ENCODE measurements at places on chromosomes 1 and 21.

GRCh38 chr1:68675336-68675735 lies 178.5 kb upstream of the DEPDC1 start:
- no peak for DNase-seq

GRCh38 chr1:93164816-93165215 lies 15.4 kb downstream of the TMED5 start:
- no peak for DNase-seq

- no peak for DNase-seq
These were observed 19.6 kb downstream of the IPP start for GRCh38 chr1:45730780-45731319.

DNA sequence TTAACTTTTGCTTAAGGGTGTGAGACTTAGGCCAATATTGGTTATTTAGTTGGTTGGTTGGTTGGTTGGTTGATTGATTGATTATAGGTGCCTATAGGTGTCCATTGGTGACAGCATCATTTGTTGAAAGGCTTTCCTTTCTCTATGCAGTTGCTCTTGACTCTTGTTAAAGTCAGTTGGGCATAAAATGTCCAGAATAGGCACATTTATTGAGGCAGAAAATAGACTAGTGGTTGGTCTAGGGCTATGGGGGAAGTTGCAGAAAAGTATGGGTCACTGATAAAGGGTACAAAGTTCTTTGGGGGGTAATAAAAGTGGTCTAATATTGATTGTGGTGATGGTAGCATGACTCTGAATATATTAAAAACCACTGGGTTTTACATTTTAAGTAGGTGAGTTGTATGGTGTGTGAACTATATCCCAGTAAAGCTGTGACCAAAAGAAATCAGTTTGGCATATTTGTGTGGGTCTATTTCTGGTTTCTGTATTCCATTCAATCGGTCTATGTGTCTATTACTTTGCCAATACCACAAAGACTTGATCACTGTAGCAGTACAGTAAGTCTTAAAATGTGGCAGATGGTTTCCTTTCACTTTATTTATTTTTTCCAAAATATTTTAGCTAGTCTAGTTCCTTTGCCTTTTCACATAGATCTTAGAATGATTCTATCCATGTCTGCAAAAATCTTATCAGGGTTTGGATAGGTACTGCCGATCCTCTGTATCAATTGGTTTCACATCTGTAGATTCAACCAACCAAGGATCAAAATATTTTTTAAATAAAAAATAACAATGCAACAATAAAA lies 63.0 kb downstream of the ATP1A1 start:
- no peak for DNase-seq

DNA sequence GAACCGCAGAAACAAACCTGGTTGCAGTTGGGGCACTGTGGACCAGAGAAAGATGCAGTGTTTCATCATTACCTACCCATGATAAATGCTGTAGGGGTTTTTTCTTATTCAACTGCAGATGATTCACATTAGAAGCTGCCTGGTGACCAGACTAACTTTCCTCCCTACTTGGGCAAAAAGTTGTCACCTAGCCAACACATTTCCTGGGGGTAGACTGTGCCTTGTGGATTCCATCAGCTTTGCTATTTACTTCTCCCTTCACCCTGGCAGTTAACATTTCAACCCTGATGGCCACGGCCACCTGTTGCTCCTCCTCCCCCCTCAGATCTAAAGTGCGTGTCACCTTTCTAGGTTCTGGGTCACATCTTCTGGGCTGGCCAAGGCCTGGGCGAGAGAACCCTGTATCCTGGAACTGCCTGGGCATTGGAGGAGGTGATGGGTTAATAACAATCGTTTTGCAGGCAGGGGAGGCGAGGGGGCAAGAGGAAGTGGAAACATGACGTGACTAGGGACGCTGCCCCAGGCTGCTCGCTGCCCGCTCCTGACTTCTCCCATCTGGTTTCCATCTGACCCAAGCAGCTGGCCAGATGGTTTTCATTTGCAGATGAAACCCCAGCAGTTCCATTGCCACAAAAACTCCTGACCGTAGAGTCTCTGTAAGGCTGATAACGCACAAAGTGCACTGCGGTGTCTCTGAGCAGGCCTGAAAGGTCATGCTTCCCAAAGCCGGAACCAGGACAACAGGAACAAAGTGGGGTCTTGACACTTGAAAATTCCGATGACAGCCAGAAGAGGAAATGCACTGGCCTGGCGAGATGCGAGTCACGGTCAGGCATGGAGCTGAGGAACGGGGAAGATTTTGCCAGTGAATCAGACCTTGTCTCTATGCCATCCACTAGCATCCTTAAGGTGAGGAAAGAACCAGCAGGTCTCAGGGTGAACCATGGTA lies 36.6 kb downstream of the CAPZB start:
- DNase-seq = peak; percentile 92

DNA sequence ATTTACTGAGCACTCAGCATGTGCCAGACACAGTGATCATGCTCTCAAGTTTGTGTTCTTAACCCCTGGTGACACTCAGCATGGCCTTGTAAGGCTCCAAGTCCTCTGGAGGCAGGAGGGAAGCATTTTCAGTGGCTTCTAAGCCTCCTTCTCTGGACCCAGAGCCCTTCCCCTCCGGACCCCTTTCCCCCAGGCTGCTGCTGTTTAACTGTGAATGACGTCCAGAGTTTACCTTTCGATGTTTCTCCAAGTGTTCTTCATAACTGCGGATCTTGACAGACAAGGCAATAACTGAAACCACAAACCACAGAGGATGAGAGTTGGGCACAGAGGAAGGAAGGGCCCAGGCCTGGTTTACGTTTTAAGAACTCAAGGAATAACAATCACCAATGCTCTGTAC lies 6.5 kb downstream of the MRPS15 start:
- no peak for DNase-seq

DNA sequence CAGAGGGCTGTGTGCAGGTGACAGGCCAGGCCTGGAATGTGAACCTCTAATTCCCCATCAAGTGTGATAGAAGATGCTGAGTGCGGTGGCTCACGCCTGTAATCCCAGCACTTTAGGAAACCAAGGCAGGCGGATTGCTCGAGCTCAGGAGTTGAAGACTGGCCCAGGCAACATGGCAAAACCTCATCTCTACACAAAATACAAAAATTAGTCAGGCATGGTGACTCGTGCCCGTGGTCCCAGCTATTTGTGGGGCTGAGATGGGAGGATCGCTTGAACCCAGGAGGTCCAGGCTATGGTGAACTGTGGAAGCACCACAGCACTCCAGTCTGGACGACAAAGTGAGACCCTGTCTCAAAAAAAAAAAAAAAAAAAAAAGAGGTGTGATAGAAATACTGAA lies 40.1 kb upstream of the PUM1 start:
- DNase-seq = no peak

DNA sequence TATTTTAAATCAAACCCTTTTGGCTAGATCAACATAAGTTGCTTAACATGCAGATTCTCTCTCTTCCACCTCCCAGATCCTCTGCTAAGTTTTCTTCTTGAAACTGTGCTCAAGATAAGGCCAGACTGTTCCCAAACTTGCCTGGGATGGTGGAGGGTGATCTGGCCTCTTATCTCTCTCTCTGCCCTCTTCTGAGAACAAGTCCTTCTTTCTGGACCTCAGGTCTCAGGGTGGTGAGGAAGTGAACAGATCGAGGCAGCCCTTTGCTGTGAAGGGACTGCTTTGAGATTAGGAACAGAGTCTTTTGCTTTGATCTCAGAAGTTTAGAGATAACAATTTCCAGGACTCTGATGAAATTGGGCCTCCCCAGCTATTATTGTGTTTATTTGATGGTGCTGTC lies 70.7 kb downstream of the HUNK start:
- no peak for DNase-seq

GRCh38 chr1:195946500-195946899 lies 661.7 kb downstream of the KCNT2 start:
- DNase-seq = no peak

DNA sequence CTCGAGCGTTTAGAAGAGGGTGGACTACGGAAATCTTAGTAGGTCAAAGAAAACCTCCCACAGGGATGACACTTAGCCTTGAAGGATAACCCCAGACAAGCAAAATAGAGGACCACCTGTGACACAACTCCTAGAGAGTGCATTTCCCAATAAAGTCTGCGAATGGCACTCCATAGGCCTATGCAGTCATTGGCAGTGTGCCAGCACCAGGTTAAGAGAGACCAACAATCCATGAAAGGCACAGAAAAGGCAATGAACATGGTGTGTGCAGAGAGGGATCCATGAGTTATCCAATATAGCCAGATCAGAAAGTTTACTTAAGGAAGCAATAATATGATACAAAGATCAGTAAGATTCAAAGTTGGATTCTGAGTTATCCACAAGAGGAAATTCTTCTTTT lies 45.2 kb upstream of the FMO2 start:
- DNase-seq = no peak

GRCh38 chr1:91913018-91913417 lies 27.1 kb upstream of the TGFBR3 start:
- no peak for DNase-seq

GRCh38 chr1:155649676-155650075 lies 38.9 kb downstream of the YY1AP1 start:
- no peak for DNase-seq

- DNase-seq = peak; percentile 59
These were observed 61.6 kb downstream of the SLX9 start for GRCh38 chr21:45001134-45002095.

DNA sequence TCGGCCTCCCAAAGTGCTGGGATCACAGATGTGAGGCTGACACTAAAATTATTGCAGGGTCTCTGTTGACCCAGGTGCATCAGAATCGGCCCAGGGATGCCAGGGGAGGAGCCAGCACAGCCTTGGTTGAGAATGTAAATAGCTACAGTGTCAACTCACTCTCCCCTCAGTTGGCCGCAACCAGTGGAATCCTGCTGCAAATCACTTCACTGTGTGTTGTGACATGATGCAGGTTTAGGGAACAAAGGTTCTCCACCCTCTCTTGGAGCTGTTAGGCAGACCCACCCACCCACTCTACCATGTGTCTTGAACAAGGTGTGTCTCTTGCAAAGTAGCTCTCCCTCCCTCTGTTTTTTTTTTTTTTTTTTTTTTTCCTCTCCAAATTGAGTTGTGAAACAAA lies 60.5 kb upstream of the SOD1 start:
- DNase-seq = no peak

GRCh38 chr21:29237110-29238052 lies 61.3 kb upstream of the BACH1 start:
- DNase-seq = no peak

DNA sequence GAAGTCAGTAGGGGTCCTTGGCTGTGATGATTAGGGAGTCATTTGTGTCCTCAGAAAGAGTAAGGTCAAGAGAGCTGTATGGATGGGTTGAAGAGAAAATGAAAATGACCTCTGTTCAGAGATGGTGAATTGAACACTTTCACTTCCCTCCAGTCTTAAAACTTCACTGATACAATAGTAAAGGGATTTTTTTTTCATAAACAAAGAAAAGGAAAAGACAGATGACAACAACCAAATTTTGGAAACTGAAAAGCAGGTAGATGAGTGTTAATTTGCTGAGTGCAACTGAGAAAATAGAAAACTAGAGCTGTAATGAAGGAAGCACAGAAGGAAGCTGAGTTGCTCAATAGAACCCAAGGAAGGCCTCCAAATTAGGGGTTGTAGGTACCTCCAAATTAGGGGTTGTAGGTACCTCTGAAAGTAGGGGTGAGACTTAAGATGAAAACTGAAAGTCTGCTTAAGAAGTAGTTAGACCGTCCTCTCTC lies 14.8 kb upstream of the S1PR1 start:
- no peak for DNase-seq
